ENCODE measurements at places on chromosomes 4 and X.

DNA sequence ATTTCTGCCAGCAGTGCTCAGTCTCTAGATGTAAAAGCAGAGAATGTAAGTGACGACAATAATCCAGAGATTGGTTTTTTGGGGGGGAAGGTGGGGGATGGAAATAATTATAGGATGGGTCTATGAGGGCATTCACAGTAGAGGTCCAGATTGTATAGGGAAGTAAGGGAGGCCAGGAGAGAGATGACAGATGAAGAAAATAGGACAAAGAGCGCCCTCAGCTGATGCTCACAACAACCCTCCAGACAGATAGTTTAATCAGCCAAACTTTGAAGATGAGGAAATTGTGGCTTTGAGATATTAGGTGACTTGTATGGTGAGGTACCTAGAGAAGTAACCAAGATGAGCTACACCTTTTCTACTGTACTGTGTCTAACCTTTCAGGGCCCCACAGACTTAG, 137.9 kb downstream of the MAGEB17 start:
- no peak for DNase-seq

DNA sequence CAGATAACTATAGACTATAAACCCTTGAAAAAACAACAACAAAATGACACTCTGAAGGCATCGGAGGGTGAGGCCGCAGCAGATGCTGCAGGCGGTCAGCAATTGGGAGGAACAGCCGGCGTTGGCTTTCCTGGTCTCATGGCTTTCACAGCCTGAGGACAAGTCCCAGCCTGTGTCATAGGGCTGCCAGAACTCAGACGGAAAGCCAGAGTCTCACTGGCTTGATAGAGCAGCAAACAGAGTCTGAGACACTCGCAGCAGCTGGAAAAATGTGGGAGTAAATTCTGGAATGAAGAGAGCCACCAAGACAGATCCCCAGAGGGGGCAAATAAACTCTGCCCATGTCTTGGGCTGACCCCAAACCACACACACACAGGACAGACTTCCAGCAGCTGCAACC, 86.3 kb downstream of the PPP2R2C start:
- no peak for DNase-seq

- no peak for DNase-seq
Measured at GRCh38 chr4:86452924-86453531, 93.2 kb upstream of the MAPK10 start.

- no peak for DNase-seq
Measured at GRCh38 chrX:31500921-31501320, 429.1 kb upstream of the FTHL17 start.

DNA sequence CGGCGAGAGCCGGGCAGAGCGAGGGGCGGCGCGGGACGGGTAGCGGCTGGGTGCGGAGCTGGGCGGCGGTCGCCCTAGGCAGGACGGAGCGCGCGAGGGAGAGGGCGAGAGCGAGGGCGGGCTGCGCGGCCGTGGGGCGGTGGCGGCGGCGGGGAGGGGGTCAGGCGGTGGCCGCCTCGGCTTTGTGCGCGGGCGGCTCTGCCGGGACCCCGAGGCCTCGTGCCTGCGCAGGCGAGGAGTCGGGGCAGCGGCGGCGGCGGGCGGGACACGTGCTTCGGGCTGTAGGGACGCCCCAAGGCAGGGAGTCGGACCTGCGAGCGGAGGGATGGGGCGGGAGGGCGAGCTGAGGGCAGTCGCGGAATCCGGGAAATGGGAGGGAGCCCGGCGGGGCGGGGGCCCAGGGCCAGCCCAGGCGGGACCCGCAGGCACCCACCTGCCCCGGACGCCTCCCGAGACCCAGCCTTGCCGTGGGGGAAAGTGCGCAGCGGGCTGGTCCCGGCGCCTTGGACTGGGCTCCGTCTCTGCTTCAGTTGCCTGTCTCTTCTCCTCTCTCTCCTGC, 465 bp downstream of the BMPR1B start:
- peak; percentile 18 for DNase-seq

DNA sequence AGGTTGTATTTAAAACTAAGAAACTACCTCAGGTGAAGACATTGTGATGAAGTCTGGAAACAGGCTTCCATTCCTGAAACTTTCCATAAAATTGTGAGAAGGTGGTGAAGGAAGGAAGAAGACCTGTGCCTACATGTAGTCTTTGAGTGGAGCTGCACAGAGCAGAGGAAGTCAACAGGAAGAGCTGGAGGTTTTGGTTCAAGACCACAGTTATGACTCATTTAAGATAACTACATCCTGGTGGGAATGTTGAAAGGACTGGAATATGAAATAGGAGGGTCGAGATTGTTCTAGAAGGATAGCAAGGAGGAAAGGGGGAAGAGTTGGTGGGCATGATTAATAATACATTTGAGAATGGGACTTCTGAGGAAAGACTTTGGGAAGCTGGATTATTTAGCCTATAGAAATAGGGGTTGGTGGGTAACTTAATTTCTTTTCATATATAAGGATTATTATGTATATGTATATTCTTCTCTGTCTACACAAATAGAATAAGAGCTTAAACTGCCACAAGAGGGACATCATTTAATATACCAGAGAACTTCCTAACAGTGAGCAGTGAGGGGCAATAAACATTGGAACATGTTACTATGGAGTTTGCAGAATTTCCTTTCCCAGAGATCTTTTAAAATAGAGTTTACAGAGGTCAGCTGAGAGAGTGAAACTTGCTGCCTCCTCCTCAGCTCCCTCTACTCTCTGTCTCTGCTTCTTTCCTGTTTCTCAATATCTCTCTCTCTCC, 23.5 kb downstream of the AWAT2 start:
- no peak for DNase-seq

DNA sequence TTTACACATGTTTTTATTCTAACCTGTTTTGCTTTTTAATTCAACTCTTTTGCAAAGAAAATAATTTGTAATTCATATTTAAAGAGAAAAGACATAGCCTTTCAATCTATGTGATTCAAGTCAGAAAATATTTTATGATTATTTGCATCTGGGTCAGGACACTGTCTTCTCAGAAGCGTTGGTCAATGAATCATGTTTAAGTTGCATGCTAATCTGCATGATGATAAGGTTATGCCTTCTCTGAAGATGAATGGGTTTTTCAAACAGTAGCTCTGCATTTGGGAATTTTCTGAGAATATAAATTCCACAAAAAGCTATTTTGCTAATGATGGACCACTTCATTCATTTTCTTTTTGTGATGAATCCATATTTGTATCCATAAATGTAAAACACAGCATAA, 282.5 kb downstream of the TMA16 start:
- no peak for DNase-seq

- DNase-seq, result no peak
Measured at GRCh38 chr4:148881860-148882643, 439.8 kb upstream of the NR3C2 start.

GRCh38 chr4:177228599-177228998, 81.1 kb upstream of the NEIL3 start:
- DNase-seq, result no peak

- no peak for DNase-seq
Measured at GRCh38 chrX:9581771-9582385, 117.0 kb downstream of the TBL1X start.

DNA sequence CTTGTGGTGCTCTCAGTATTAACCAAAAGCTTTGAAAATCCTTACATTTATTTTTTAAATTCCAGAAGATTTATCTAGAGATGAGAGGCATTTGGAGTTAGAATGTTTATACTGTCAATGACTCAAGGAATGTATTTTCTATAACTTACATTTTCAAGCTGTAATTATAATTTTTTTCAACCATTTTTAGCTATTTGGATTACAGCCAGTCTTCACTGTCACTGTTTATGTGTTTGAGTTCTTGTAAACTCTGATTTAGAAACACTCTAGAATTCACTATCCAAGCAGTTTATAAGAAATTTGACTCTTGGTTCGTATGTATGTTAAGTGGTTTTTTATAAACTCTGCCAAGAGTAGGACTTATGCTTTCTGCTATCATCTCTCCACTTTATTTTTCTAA, 36.7 kb upstream of the GUCY1A1 start:
- no peak for DNase-seq

- DNase-seq, result no peak
Measured at GRCh38 chr4:83362492-83363329, 28.1 kb upstream of the HPSE start.

All from activated CD4-positive, alpha-beta T cell treated with anti-CD3 and anti-CD28 coated beads for 48 hours (primary cell).